AG04449 (cell line): ENCODE measurements at places on chromosomes 7 and 10.

- DNase-seq: no peak
These were observed 49.6 kb downstream of the CYCS start for GRCh38 chr7:25075459-25075858.

- DNase-seq: no peak
These were observed 9.6 kb downstream of the DGKB start for GRCh38 chr7:14892961-14893360.

DNA sequence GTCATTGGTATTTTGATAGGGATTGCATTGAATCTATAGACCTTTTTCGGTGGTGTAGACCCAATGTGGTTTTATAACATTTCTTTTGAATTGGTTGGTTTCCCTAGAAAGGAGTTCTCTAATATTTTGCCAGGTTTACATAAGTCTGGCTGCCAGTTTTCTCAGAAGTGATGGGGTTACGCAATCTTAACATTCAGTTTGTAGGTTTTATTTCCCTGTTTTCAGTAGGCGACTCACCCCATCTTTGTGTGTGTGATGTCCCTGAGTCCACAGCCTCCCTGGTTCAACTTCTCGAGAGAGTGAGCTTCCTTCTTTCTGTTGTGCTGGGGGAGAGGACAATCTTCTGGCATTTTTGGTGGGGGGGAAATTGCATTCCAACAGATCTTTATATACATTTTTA, 9.6 kb upstream of the KIF5B start:
- DNase-seq: peak; percentile 76

GRCh38 chr10:100007231-100008141, 2.3 kb downstream of the DNMBP start:
- DNase-seq: no peak

DNA sequence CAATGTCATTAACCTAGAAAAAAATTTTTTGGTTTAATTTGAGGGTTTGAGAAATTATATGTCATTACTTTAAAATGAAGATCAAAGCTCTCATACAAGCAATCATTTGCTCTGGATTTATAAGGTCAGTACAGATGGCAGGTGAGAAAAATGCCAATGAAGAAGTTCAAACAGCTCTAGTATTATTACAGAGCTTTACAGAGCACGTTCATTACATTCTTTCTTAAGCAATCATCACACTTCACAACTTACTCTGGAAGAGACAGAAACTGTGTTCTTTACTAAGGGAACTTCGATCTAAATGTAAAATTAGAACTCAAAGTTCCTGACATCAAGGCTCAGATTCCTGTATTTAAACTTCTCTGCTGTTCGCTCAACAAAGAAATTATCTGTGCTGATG, 153.4 kb downstream of the ATE1 start:
- DNase-seq: no peak

- DNase-seq: no peak
These were observed 487.6 kb upstream of the MGMT start for GRCh38 chr10:128979405-128979804.

DNA sequence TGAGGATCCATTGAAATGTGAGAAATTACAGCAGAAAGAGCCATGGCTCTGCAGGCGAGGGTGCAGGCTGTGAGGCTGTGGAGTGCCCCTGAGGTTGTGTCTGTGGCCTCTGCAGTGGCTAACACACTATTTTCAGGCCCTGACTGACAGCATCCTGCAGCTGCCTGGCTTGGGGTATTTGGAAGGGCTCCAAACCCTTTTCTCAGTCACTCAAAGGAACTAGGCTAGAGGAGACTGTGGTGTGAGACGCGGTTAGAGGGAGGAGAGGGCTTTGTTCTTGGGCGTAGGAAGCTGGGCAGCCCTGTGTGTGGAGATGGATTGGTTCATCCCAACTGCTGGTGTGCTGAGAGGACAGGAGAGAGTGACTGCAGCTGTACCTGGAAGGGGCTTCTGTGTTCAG, 134.9 kb downstream of the RAMP3 start:
- no peak for DNase-seq

DNA sequence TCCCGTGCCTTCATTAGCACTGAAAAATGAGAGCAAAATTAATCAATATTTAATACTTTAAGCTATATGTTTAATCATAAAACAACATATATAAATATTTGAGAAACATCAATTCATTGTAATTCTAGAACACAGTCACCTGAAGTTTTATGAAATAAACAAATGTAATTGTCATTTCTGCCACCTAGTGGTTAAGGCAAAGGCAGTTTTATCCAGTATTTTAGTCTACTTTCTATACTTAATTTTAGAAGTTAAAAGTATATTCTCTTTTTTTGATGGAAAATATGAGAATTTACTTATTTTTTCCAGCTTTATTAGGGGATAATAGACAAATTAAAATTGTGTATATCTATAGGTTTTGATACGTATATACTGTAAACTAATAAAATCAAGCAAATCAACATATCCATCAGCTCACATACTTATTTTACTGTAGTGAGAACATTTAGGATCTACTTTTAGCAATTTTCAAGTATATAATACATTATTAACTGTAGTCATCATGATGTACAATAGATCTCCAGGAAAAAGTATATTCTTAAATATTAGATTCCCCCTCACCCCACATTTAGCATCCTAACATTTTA, 16.9 kb downstream of the PCGF6 start:
- DNase-seq: no peak

- no peak for DNase-seq
These were observed 48.7 kb downstream of the TSPAN15 start for GRCh38 chr10:69499726-69500689.

GRCh38 chr7:133409421-133409820, 156.5 kb downstream of the EXOC4 start:
- DNase-seq: no peak

- DNase-seq: no peak
These were observed 79.9 kb upstream of the THSD7A start for GRCh38 chr7:11911900-11912299.

GRCh38 chr7:70416986-70417655, 714.8 kb upstream of the GALNT17 start:
- no peak for DNase-seq

DNA sequence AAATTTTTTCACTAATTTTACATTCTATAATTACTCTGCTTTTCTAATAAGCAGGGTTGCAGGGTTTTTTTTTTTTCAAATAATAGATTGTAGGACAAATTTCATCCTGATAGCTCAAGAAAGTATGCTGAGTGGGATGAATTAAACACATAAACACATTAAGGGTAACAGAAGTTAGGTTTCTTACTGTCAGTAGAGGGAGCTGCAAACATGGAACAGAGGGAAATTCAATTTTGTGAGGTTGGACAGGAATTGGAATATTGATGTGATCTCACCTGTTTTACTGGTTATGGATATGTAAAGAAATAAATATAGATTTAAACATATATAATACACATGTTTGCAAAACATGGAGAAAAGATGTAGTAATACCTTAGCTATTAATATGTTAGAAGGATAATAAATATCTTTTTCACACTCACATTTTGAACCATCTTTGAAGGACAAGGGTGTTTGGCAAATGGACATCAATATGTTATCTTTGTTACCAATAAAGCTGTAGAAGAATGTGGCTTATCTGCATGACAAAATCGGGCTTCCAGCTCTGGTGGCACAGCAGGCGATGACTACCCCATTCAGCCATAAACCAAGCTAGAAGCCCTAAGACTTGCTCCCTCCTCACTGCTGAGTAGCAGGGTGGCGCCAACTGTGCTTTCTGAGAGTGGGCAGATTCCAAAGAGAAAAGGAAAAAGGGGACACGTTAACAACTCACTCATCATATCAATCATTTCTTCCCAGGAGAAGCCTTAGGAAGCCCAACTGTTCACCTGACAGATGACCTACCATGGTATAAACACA, 1257.4 kb downstream of the GATA3 start:
- DNase-seq: no peak

- no peak for DNase-seq
These were observed 170.8 kb upstream of the ANK3 start for GRCh38 chr10:60560451-60560850.

DNA sequence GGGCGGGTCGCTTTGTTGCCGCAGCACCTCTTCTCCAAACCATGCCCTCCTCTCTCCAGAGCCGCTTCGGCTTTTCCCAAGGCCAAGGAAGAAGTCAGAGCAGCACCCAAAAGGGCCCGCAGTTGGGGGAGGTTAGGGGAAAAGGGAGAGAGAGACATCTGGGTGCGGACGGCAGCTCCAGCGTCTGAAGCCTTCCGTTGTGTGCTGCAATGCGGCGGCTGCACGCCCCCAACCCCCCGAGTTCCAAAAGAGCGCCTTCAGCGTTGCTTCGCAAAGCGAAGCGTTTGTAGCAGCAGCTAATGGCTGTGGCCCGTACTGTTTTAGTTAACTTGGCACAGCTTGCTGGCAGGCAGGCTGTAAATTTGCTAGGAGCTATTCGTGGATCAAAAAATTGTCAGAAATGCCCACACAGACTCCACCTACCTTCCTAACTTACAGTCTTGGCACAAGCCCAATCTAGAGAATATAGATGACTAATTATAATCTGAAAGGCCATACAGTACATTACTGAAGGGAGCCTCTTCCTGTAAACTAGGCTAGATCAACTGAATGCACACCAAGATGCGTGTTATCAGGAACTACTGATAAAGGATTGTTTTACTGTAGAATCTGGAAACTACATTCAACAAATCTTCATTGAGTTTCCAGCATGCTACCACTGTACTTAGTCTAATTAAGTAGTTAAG, 1.1 kb upstream of the KBTBD2 start:
- DNase-seq: no peak

DNA sequence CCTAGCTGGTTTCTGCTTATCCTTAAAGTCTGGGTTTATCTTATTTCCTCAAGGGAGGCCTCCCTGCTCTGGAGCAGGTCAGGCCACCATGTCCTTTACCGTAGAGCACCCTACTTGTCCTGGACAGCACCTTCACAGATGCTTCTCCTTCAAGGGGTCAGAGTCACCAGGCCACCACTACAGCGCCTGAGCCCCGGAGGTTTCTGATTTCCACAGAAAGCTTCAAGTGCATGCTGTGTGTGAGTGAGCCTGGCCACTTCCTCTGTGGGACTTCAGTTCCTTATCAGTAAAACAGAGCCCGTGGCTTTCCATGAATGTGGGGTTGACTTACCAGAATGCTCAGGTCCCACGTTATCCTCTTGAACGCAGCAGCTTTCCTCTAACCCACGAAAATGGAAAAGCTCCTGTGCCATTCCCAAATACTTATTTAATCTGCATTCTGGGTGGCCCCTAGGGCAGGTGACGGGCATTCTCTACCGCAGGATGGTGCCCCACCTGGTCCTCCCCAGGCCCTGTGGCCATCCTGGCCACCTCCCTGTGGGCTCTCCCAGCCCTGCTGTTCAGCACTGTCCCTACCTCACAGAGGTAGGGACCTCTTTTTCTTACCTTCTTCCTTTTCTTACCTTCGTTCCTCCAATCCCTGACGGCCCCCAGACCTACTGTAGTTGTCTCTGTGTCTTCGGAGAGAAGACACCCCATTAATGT, 1.4 kb upstream of the DOCK1 start:
- DNase-seq: no peak

GRCh38 chr10:70661623-70662361, 10.5 kb upstream of the ADAMTS14 start:
- no peak for DNase-seq

GRCh38 chr7:26675143-26675887, 189.1 kb downstream of the SKAP2 start:
- no peak for DNase-seq

GRCh38 chr7:141563956-141564623, 12.9 kb downstream of the AGK start:
- DNase-seq: no peak

DNA sequence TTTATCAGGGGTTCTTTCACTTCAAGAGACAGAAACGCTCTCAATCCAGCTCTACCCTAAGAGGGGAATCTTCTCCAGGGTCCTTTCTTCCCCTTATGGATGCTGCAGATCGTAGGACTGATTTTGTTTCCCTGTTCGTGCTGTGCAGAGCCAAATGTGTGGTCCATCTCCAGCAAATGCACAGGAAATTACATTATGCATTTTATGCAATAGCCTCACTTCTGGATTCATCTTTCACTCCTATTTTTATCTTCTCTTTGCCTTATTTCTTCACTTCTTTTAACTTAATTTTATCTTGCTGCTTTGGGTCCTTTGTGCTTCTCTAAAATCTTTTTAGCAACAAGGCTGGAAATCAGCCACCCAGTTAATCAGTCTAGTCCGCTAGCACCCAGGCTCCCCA, 184.5 kb upstream of the INHBA start:
- DNase-seq: no peak

GRCh38 chr7:1979591-1980560, 252.9 kb downstream of the MAD1L1 start:
- no peak for DNase-seq

DNA sequence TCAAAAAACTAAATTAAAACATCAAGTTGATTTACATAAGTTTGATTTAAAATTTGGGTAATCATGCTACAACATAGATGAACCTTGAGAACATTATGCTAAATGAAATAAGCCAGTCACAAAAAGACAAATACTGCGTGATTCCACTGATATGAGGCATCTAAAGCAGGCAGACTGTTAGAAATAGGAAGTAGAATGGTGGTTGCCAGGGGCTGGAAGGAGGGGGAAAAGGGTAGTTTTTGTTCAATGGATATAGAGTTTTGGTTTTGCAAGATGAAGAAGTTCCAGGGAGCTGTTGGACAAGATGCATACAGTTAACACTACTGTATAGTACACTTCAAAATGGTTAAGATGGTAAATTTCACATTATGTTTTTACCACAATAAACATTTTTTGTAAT, 45.0 kb upstream of the IFRD1 start:
- no peak for DNase-seq

DNA sequence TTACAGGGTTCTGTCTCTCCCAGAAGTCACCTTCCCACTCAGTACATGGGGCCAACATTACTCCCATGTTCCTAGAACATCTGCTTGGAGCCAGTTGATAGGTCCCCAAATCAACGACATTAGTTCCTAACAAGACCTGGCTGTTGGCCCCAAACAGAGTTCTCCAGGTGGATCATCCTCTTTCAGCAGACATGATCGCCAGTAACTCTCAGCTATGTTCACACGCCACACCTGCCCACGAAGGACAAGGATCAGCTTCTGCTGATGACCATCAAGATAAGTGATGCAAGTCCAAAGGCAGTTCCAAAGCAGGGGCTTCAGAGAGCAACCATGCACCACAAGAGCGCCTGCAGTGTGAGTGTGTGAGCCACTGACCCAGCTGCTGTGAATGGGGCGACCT, 11.0 kb downstream of the ZNF777 start:
- DNase-seq: no peak
